ENCODE measurements at places on chromosomes 7 and 10.

DNA sequence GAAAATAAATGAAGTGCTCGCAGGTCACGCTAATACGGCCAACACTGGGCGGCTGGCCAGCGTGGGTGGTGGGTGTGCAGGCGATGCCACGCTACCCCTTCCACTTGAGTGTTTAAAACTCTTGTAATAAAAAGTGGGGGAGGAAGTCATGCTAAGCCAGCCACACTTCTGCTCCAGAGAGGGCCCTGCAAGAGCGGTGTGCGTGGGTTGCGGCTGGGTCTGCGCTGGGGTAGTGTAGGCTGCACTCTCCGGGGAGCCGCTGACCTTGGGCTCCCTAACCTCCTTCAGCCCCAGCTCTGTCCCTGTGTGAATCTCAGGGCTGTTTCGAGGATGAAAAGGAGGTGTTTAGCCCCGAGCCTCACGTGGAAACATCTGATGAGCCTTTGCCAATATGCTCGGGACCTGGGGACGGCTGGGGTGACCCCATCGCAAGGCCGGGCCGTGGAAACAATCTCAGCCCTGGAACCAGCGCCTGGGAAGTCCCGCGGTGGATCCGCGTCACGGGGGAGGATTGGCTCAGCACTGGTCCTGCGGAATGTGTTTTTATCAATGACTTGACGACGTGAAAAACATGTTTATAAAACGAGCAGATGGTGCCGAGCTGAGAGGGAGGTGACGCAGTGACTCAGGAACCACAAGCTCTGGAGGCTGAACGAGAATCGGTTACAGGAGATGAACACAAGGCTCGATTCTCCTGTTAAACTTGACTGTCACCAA is 278.5 kb downstream of the DNAJB6 start:
- no peak for DNase-seq

GRCh38 chr7:74461970-74462706 is 8.4 kb downstream of the GTF2IRD1 start:
- DNase-seq = no peak

DNA sequence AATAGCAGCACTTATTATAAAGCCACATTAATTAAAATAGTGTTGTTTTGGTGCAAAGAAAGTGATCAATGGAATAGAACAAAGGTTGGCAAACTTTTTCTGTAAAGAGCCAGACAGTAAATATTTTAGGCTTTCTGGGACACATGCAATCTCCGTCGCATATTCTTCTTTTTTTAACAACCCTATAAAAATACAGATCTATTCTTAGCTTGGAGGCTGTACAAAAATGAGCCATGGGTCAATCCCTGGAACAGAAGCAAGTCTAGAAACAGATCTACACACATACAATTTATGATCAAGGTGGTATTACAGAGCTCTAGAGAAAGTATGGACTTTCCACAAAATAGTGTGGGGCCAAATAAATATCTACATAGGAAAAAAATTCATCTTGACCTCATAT is 71.8 kb downstream of the ARHGAP21 start:
- DNase-seq = no peak

DNA sequence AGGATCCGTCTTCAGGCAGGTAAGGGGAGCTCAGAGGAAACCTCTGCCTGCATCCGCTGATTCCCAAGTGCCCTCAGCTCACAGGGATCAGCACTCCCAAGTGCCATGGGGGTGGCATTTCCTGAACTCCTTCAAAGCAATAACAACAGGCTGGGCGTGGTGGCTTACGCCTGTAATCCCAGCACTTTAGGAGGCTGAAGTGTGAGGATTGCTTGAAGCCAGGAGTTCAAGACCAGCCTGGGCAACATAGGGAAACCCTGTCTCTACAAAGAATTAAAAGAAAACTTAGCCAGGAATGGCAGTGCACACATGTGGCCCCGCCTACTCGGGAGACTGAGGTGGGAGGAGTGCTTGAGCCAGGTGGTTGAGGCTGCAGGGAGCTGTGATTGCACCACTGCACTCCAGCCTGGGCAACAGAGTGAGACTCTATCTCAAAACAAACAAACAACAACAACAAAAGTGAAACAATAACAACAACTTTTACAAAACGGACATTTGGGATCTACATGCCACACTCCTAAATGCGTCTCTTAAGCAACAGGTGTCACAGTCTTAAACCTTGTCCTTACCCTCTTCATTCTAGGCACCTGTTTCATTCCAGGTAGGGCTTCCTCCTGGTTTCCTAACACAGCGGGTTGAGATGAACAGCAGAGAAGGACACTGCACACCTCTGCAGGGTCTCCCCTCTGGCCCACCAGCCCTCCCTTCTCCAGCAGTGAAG is 73.8 kb downstream of the PAXIP1 start:
- DNase-seq = no peak
